ENCODE measurements at places on chromosomes 4 and X. TPM values are rescaled to one million over a fixed set of nuclear protein-coding genes. Genes with fewer than 3 reads are reported as not detected.

The RUFY3 gene
- total RNA-seq: 25.4 TPM

The RP2 gene
- 24.3 TPM for total RNA-seq

The CXCL1 gene
- 5.6 TPM for total RNA-seq

The MAGEE2 gene
- not detected for total RNA-seq

The HPRT1 gene
- total RNA-seq: 14.0 TPM

The IL13RA1 gene
- 47.9 TPM for total RNA-seq

The GJB1 gene
- not detected for total RNA-seq

GRCh38 chrX:132173647-132174046 lies 45.6 kb downstream of the RAP2C start:
- DNase-seq: no peak

- DNase-seq: no peak
Measured at GRCh38 chrX:109264878-109265277, 217.0 kb downstream of the GUCY2F start.

GRCh38 chrX:154046031-154046781 lies 26.5 kb upstream of the IRAK1 start:
- DNase-seq: peak; percentile 82

- no peak for DNase-seq
Measured at GRCh38 chr4:6582889-6583490, 8.0 kb downstream of the MAN2B2 start.

DNA sequence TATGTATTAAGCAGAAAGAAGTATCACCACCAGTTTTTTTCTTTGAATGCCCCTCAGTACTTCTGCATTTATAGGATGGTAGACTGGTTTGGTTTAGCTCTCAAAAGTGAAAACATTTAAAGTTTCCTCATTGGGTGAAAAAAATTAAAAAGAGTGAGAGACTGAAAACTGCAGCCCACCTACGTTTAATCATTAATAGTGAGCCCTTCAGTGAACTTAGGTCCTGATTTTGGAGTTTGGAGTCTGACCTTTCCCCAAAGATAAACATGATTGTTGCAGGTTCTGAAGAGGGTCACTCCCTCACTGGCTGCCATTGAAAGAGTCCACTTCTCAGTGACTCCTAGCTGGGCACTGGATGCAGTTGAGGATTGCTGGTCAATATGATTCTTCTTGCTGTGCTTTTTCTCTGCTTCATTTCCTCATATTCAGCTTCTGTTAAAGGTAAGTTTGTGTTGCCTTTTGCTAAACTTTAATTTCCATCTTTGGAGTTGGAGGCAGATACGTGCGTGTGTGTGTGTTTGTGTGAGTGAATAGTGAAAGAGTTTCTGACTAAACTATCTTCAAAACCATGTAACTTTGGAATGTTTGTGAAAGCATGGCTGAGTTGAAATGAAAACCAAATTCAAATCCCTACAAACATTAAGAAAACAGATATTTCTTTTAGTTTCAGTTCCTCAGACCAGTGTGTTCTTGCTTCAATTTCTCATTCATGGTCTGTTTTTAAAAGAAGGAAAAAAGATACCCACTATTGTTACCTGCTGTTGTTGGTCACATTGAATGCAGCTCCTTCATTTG lies at the start of gene MTTP:
TSS of gene MTTP (plus strand) at position 295 of the 795 bp plus-strand sequence. CDS start at position 381, 86 bp downstream.
- DNase-seq: no peak

- peak; percentile 95 for DNase-seq
Measured at GRCh38 chr4:176319704-176320339, at the start of gene SPCS3. Gene SPCS3 (plus strand): TSS chr4:176319966. CDS start chr4:176320077, 111 bp downstream.

- DNase-seq: no peak
Measured at GRCh38 chr4:154622598-154622997, 10.1 kb upstream of the FGG start.

- no peak for DNase-seq
Measured at GRCh38 chr4:21954916-21955315, 6.3 kb upstream of the KCNIP4 start.

DNA sequence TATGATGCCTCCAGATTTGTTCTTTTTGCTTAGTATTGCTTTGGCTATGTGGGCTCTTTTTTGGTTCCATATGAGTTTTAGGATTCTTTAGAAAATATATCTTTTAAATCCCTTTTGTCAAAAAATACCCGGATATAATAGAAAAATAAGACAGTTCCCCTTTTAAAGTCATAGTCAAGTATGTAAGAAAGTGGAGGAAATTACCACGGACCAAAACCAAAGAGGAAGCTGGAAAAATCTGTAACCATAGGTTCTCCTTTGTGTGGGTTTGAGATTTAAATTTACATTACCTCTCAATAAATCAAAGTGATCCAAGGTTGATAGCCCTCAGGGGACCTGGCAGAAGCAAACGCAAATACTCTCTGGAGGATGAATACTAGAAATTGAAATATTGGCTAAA lies 58.3 kb upstream of the PACRGL start:
- DNase-seq: no peak

- peak; percentile 87 for DNase-seq
Measured at GRCh38 chr4:121656269-121656641, 40.5 kb downstream of the ANXA5 start.

GRCh38 chr4:52752936-52753335 lies 1.7 kb upstream of the ERVMER34-1 start:
- no peak for DNase-seq

- peak; percentile 78 for DNase-seq
Measured at GRCh38 chrX:47579537-47579936, 2.7 kb upstream of the TIMP1 start.

- no peak for DNase-seq
Measured at GRCh38 chr4:145870155-145871020, 68.2 kb downstream of the ZNF827 start.

All from dermis microvascular lymphatic vessel endothelial cell (primary cell).